ENCODE measurements at places on chromosomes 3 and 15.

DNA sequence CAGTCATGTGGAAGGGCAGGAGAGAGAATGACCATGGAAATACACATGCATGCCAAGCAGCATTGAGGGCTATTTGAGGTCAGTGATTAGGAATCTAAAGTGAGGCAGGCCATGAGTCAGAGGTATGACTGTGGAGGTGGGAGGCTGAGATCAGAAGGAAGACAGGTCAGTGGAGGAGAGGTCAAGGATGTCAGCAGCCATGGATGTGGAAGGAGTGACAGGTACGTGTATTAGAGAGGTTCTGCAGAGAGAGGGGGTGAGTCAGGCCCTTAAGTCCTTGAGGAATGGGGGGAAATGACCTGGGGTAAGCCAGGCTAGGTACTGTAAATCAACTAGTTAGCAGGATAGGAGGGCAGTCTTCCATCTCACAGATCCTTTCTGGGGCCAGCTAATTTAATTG is 166.6 kb downstream of the ANO10 start:
- DNase-seq = no peak

DNA sequence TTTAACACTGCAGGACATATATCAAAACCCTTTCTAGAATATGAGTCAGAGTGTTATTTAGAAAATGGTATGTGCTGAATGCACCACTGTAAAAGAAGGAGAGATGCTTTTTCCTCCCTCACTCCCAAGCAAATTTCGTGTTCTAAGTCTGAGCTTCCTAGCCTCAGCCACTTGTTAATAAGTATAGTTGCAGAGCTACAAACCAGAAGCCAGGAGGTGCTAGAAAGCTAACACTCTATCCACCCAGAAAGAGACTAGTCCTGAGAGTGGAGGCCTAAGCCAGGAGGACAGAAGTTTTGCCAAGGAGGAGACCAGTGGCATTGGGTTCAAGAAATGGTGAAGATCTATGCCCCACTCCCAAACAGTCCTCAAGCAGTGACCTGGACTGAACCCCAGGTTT is 40.5 kb upstream of the GYG1 start:
- no peak for DNase-seq

- no peak for DNase-seq
These were observed 52.4 kb downstream of the COPS2 start for GRCh38 chr15:49103002-49103401.

DNA sequence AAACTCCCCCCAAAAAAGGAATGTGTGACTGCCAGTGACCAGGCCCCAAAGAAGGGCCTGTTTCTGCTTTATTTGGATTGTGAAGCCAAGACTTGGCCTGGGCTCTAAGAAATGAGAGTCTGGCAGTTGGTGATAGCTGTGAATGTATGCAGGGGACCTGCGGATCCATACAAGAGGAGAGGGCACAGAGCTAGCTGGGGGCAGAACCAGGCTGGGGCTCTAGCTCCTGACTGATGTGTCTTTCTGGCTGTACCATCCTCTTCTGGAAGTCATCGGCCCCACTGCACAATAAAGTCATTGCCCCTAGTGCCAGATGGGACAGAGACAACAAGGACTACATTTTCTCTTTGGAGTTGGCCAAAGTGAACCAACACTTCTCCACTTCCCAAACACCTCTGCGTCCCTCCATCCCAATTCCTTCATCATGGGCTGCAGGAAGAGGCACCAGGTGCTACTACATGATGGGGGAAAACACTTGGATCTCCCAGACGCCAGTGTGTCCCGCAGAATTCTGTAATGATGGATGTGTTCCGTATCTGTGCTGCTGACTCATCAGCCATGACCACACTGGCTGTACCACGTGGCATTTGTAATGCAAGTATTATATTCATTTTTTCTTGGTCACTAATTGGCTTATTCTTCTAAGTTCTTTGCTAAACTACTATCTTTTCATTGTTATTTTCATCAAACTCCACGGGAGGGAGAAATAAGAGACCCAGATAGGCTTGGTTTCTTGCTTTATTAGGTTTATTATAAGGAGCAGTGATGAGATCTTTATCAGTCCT is 1.7 kb upstream of the PLA2G4F start:
- no peak for DNase-seq

- DNase-seq = peak; percentile 50
These were observed at the start of gene MAN2A2 for GRCh38 chr15:90902840-90903732. TSS of gene MAN2A2 (plus strand) at chr15:90903302. CDS start at chr15:90904208, 906 bp downstream.

DNA sequence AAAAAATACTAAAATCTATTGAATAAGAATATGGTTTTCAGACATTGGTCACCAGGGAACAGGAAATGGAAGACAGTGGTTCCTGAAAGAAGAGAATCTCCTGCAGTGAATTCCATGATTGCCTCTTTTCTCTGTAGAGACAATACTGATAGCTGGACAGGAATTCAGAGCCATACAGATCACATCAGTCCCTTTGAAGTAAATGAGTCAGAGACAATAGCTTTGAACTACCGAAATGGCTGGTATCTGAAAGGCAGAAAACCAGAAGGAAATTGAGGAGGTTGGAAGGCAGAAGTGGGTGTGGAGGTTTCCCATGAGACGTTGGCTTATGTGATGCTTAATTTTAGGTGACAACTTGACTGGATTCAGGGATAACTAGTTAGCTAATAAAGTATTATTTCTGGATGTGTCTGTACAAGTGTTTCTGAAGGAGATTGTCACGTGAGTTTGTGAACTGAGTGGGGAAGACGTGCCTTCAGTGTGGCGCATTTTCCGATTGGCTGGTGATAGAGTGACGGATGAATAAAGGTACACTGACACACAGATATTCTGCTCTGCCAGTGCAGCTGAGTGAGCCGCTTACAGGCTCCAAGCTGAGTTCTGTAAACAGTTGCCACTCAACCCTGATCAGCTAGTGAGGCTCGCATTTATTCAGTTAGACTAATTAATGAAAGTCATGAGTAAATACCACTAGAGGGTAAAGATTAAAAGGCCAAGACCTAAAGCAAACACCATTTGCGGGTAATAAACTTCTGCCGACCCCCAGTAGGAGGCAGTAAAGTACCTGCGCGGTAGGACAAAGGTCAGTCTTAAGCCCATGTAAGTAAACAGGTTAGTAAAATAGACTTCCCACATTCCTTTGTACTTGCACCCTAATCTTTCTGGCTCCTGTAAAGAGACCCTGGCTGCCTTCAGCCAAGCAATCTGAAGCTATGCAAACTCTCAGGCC is 1298.6 kb downstream of the SI start:
- DNase-seq = no peak

- DNase-seq = no peak
These were observed 4.3 kb downstream of the TMOD3 start for GRCh38 chr15:51833772-51834171.

- peak; percentile 26 for DNase-seq
These were observed 25.0 kb upstream of the PLA2G4D start for GRCh38 chr15:42119446-42119760.

GRCh38 chr3:160475884-160476283 is 26.3 kb upstream of the TRIM59 start:
- no peak for DNase-seq

GRCh38 chr3:13509059-13509815 is 29.1 kb downstream of the HDAC11 start:
- no peak for DNase-seq

DNA sequence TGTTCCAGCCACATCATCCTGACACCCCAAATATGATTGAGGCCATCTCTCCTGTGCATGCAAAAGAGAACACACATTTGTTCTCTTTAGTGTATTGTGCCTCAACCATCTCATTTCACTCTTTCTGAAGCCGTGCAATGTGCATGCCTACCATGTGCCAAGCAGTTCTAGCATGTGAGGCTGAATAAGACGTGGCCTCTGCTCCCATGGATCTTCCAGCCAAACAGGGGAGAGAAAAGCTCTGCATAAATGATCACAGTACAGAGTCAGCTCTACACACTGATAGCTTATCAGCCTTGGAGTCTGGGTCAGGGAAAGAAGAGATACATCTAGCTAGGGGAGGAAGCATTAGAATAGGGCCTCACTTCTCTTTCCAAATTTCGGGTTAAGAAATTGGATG is 48.2 kb upstream of the ATG7 start:
- no peak for DNase-seq

- DNase-seq = peak; percentile 54
These were observed 10.0 kb downstream of the EIF2B5 start for GRCh38 chr3:184145111-184145524.

DNA sequence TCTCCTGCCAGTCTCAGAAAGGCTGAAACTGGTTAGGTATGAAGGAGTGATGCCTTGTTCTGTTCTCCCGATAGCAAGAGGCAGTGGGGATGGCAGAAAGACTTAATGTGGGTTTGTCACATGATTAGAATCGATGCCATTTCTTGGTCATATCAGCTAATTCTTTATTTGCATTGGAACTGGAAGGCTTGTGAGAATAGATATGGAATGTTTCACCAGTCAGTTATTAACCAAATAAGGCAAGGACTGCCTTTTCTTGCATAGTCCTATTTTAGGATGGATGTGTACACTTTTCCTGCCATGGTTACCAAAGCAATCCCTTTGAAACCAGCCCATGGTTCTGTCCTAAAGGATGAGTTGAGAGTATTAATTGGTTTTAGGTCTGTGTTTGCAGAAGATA is 33.7 kb downstream of the FILIP1L start:
- no peak for DNase-seq

- no peak for DNase-seq
These were observed 61.1 kb downstream of the DUT start for GRCh38 chr15:48392356-48392755.

GRCh38 chr3:129747136-129747535 is 140.7 kb upstream of the PLXND1 start:
- no peak for DNase-seq

DNA sequence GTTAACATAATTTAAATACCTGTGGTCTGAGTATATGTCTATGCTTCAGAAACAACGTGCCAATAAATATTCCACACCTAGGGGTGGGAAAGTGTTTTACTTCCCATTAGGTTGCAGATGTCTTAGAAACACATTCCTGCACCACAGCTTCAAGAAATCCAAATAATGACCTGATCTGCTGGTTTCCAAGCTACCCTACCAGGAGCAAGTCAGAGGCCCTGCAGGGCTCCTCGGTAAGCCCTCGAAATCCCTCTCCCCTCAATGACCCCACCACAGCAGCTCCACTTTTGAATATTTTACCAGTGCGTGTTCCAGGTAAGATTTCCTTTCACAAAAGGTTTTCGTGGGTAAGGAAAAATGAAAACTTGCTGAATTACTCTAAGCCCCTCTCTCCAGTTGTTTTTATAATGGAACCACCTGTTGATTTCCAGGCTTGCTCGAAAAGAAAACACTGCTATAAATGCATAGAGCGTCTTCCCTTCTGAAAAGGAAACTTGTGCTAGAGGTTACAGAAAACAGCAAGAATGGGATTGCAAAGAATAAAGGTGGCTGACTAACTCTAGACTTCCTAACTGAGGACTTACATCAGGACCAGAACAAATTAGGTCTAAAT is 12.6 kb downstream of the IL12A start:
- DNase-seq = no peak

GRCh38 chr15:67422296-67422695 is 98.6 kb upstream of the C15orf61 start:
- no peak for DNase-seq

DNA sequence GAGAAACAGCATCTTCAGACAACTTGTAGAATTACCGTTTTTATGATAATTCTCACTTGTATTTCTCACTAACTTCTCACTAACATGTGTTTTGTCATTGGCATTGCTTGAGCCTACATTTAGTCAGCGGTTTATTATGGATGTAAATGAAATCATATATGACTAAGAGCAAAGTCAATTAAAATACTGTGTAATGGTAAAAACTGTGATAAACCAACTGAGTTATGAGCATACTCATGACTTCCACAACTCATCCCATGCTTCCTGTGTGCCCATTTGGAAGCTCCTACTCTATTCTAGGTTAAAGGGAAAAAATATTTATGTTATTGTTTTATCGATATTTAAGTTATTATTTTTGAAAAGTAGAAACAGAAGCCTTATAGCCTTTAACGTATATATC is 12.8 kb downstream of the PXK start:
- no peak for DNase-seq

DNA sequence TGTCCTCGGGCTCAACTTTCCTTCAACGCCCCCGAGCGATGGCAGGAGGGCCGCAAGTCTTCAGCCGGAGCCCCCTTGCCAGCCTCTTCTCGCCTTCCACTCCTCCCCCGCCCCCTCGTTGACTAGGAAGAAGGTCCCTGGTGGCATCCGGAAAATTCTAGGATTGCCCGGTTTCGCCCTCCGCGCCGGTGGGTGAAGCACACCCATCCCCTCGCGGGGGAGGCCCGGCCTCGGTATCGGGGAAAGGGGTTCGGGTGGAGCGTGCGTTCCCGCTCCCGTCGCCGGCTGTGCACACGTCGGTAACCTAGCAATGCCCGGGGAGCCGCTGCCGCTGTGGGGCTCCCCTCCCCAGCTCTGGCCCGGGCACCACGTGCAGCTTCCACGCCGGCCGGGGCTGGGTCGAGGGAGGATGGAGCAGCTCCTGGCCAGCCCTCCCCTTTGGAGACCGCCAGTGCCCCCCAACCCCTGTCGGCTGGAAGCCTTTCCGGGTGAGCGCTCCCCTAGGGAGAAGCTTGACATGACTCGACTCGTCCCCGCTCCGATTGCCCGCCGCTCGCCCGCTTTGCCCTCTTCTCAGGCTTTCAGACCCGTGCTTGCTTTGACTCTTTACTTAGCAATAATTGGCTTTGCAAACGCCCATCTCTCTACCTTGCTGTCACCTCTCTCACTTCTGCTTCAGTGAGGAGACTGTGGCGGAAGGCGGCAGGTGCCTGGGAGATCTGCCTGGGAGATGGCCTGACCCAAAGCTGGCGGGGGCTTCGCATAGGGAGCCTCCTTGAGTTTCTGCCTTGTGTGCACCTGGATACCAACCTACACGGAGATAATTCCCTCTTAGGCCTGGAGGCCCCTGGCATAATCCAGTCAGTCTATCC is 1.3 kb downstream of the CACNA1D start:
- peak; percentile 26 for DNase-seq

- DNase-seq = no peak
These were observed 303.8 kb downstream of the ERC2 start for GRCh38 chr3:56164436-56164835.

- no peak for DNase-seq
These were observed 73.2 kb downstream of the SLC12A8 start for GRCh38 chr3:125139386-125139785.

GRCh38 chr15:91586560-91586959 is 266.9 kb upstream of the SLCO3A1 start:
- no peak for DNase-seq

GRCh38 chr3:173932624-173933023 is 535.1 kb downstream of the NLGN1 start:
- peak; percentile 3 for DNase-seq

- no peak for DNase-seq
These were observed 473.5 kb downstream of the RBMS3 start for GRCh38 chr3:29754346-29754745.

- no peak for DNase-seq
These were observed 98.6 kb downstream of the RPL39L start for GRCh38 chr3:187040516-187041361.

All from NCI-H2171 (cell line).